ENCODE measurements at places on chromosomes 7 and 10. TPM values are rescaled to one million over a fixed set of nuclear protein-coding genes. Genes with fewer than 3 reads are reported as not detected.

Gene CFAP58
- total RNA-seq: 0.34 TPM

Gene PSMG3
- total RNA-seq: 13.5 TPM

Gene MPLKIP
- total RNA-seq: 48.4 TPM

Gene FBXL13
- 0.88 TPM for total RNA-seq

Gene ANKRD30A
- 3.0 TPM for total RNA-seq
